ENCODE measurements at places on chromosomes 3 and 15.

DNA sequence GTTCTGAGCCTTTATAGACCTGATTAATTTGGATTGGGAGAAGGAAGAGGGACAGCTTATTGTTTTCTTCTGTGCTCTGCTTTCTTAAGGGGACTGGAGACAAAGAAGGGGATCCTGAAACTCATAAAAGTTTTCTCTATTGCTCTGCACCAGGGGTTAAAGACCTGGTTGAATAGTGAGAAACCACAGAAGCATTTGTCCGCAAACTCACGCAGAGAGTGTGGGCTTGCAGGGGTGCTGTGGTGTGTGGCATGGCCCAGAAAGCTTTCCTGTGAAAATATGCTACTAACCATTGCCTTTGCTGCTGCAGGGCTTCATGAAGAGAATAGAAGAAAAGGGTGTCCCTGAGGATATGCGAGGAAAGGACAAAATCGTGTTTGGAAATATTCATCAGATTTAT, 73.1 kb upstream of the UMPS start:
- no peak for DNase-seq

GRCh38 chr3:8286086-8286485, 215.5 kb upstream of the LMCD1 start:
- no peak for DNase-seq

DNA sequence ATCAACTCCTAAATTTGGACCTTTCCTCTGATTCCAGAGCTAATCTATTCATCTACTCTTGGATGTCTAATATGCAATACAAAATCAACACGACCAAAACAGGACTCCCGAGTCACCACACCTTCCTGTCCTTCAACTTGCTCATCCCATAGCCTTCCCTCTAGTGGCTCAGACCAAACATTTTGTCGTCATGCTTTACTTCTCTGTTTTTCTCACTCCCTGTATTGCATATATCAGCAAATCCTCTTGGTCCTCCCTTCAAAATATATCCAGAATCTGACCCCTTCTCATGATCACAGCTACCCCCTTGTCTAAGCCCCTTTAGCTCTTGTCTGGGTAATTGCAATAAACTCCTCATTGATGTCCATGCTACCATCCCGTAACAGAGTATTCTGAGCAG, 30.5 kb upstream of the DCP1A start:
- no peak for DNase-seq

- DNase-seq = no peak
Measured at GRCh38 chr3:110494728-110495127, 576.9 kb upstream of the NECTIN3 start.

- DNase-seq = no peak
Measured at GRCh38 chr3:119234610-119235009, 6.1 kb downstream of the B4GALT4 start.

DNA sequence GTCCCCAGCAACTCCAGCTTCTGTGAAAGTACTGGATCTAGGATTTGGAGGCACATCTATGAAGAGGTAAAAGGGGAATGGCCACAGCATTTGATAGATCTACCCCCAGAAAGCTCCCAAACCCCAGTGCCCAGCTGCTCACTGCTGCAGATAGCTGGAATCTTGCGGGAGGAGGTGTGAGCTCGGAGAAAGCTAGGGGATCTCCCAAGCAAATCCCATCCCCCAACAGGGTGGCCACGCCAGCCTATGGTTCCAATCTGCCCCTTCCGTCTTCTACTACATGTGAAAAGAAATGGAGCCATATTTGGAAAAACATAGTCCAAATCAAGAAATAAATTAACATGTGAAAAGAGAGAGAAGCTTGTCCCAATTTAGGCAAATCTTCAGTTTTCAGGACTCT, 42.0 kb downstream of the SEMA5B start:
- DNase-seq = no peak

DNA sequence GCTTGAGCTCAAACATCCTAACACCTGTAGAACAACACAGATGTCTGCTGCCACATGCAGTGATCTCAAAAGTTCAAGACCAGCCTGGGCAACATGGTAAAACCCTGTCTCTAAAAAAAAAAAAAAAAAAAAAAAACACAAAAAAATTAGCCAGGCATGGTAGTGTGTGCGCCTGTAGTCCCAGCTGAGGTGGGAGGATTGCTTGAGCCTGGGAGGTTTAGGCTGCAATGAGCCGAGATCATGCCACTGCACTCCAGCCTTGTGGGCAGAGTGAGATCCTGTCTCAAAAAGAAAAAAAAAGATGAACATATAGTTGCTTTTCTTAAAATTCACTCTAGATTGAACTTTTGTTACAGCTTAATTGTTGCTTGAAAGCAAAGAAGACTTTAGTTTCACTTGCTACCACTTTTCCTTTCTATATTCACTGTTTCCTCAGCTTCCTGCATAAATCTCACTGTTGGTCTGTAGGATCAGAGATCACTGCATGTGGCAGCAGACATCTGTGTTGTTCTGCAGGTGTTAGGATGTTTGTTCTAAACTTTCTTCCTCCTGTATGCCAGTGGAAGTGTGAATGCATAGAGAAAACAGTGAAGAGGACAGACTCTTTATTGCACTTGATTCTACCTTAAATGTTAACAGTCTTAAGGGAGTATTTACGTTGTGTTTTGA, 12.6 kb downstream of the RAB11A start:
- no peak for DNase-seq

- peak; percentile 80 for DNase-seq
Measured at GRCh38 chr15:38085931-38086568, 151.6 kb downstream of the TMCO5A start.

- peak; percentile 88 for DNase-seq
Measured at GRCh38 chr15:73633991-73634495, 854 bp upstream of the NPTN start.
